Stimulated activated naive B cell treated with anti-CD40 and anti-IgM and Interleukin-4, amounts not matched to agents 10 μg/mL and 1 μg/mL and 100 μg/mL, for 72 hours (primary cell): ENCODE measurements at places on chromosomes 5 and 9.

- DNase-seq, result no peak
- H3K4me3 ChIP-seq, result no peak overlapping the region
- no peaks in the 10 kb centered on the region for H3K36me3 ChIP-seq
- no peak overlapping the region for H3K27ac ChIP-seq
Measured at GRCh38 chr5:22056601-22057000, 796.5 kb downstream of the CDH12 start.

GRCh38 chr5:108326982-108327381 is 54.9 kb downstream of the FBXL17 start:
- no peaks in the 10 kb centered on the region for H3K4me1 ChIP-seq
- no peak for DNase-seq
- H3K4me3 ChIP-seq, result no peak overlapping the region
- peaks cover 17% of the 10 kb centered on the region for H3K36me3 ChIP-seq
- H3K27ac ChIP-seq, result no peak overlapping the region

DNA sequence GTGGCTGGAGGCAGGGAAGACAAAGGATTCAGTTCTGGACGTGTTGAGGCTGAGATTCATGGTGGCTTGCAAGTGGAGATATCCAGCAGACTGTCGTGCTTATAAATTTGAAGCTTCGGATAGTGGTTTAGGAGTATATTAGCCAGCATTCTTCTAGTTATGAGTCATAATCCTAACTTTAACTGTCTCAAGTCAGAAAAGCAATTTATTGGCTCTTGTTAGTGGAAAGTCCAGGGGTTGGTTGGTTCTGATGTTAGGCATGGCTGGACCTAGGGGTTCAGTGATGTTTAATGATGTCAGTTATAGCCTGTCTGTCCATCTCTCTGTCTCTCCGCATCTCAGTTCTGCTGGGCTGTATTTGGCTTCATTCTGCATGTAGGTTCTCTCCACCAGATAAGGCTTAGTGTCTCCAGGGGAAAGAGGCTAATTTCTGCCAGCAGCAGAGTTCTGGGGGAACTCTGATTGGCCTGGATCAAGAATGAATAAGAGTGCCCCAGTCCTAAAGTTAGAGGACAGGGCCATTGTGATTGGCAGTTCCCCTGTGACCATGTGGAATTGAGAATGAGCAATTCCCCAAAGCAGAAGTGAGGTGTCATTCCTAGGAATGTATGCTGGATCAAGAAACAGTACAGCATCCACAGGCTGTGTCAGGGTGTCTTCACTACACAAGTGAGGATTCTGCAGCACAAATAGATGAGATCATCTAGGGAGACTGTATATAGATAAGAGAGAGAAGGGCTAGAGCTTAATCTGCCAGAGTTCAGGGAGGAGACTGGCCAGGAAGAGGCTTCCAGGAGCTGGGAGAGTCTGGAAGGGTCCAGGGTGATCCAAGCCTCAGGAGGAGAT is 72.9 kb upstream of the SHB start:
- no peak for DNase-seq
- no peaks in the 10 kb centered on the region for H3K36me3 ChIP-seq
- H3K27ac ChIP-seq, result no peak overlapping the region
- no peak overlapping the region for H3K4me3 ChIP-seq
- H3K27me3 ChIP-seq, result peaks cover 59% of the 10 kb centered on the region
- peaks cover 1% of the 10 kb centered on the region for H3K4me1 ChIP-seq

- H3K4me1 ChIP-seq, result no peaks in the 10 kb centered on the region
- H3K27ac ChIP-seq, result no peak overlapping the region
- H3K27me3 ChIP-seq, result peaks cover 27% of the 10 kb centered on the region
- no peak for DNase-seq
- H3K36me3 ChIP-seq, result no peaks in the 10 kb centered on the region
Measured at GRCh38 chr9:131117121-131117761, 8.1 kb upstream of the NUP214 start.

DNA sequence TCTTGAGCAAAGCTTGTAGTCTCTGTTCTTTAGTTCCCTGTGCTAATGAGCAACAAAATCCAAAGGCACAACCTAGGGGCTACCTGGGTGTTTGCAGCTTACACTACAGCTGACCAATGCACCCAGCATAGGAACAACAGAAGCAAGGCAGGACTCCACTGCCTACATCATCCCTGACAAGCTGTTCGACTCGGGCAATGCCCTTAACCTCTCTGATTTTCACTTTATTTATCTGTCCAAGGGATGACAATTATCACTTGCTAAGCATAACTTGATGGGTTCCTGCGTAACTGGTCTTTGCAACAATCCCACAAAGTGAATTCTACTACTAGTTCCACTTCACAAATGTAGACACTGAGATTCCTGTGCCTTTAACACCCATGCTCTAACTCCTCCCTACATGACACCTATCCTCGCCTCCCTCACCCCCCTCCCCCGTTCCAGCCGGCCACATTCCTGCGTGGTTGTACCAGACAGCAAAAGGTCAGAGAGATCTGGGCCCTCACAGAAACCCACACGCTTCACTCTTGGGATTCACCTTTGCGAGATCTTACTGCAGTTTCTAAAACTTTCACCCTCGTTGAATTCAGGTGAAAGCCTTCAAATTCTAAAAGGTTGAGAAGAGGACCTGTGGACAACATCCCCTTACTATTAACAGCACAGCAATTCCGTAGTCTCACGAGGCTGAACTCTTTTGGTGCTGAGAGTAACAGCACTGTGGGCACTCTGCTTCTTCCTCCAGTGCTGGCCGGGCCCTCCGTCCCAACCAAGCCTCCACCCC is 995 bp downstream of the IPPK start:
- no peaks in the 10 kb centered on the region for H3K27me3 ChIP-seq
- H3K4me3 ChIP-seq, result peak overlapping the region; percentile 89
- peak; percentile 21 for DNase-seq
- H3K4me1 ChIP-seq, result peaks cover 32% of the 10 kb centered on the region
- peak overlapping the region; percentile 96 for H3K27ac ChIP-seq
- H3K36me3 ChIP-seq, result peaks cover 25% of the 10 kb centered on the region

GRCh38 chr5:3352711-3353110 is 242.9 kb upstream of the IRX1 start:
- H3K4me1 ChIP-seq, result no peaks in the 10 kb centered on the region
- no peaks in the 10 kb centered on the region for H3K36me3 ChIP-seq
- no peak for DNase-seq

GRCh38 chr5:107457138-107457537 is 213.6 kb downstream of the EFNA5 start:
- peaks cover 5% of the 10 kb centered on the region for H3K27me3 ChIP-seq
- DNase-seq, result no peak
- no peaks in the 10 kb centered on the region for H3K4me1 ChIP-seq
- H3K36me3 ChIP-seq, result no peaks in the 10 kb centered on the region
- no peak overlapping the region for H3K27ac ChIP-seq

GRCh38 chr9:135220601-135221575 is 133.4 kb downstream of the OLFM1 start:
- no peaks in the 10 kb centered on the region for H3K4me1 ChIP-seq
- DNase-seq, result no peak
- H3K27ac ChIP-seq, result no peak overlapping the region
- H3K4me3 ChIP-seq, result no peak overlapping the region
- H3K27me3 ChIP-seq, result peaks cover 21% of the 10 kb centered on the region

DNA sequence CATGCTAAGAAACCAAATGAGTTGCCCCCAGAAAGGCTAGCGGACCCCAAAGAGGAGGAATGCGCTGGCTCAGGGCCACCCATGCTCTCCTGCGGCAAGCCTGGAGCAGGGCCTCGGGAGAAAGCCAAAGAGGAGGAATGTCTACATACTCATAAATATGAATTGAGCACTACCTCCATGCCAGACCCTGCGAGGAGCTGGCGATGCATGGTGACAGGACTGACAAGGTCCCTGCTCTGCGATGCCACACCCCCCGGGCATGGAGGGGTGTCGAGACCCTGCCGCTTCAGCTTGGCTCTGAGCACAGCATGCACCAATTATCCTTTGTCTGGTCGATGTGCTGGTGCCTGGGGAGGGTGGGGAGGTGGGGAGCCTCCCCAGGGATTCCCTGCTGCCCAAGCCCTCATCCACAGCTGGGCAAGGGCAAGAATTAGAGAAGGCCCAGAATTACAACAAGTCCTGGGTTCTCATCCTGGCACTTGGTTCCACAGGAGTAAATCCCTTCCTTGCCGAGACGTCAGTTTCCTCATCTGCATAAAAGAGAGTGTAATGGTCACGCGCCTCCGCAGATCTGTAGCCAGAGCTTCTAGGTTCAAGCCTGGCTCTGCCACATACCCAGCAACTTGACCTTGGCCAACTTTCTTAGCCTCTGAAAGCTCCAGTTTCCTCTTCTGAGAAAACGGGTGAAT is 74.4 kb downstream of the FAM114A2 start:
- no peak overlapping the region for H3K27ac ChIP-seq
- H3K4me1 ChIP-seq, result peaks cover 5% of the 10 kb centered on the region
- no peaks in the 10 kb centered on the region for H3K36me3 ChIP-seq
- peaks cover 43% of the 10 kb centered on the region for H3K27me3 ChIP-seq
